ENCODE measurements at places on chromosomes 7 and 10. TPM values are rescaled to one million over a fixed set of nuclear protein-coding genes. Genes with fewer than 3 reads are reported as not detected.

ZNF37A gene
- total RNA-seq: 4.4 TPM

CLCN1 gene
- 0.23 TPM for total RNA-seq

DNA sequence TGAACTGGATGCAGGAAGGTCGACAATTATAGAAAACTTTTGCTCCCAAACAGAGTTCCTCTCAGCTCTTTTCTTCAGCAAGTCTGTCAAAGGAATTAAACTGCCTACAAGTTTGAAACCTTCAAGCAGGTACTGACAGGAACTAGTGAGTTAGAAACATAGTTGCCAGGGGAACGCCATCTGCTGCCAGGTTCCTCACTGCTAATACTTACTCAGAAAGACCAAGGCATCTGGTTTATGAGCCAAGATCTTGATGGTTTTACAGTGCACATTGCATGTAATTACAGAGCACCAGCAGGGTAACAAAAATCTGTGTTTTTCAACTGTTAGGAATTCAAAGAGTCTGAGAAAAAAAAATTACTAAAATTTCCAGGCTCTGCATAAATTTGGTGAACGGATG, 300.0 kb upstream of the NRG3 start:
- DNase-seq: no peak

- DNase-seq: no peak
Observed at GRCh38 chr10:26486304-26486703, 48.2 kb downstream of the APBB1IP start.

- no peak for DNase-seq
Observed at GRCh38 chr10:74917481-74918077, 91.2 kb downstream of the KAT6B start.

GRCh38 chr10:132477398-132478340, 59.9 kb upstream of the INPP5A start:
- DNase-seq: peak; percentile 49

GRCh38 chr7:91165846-91166230, 98.4 kb upstream of the FZD1 start:
- DNase-seq: no peak

DNA sequence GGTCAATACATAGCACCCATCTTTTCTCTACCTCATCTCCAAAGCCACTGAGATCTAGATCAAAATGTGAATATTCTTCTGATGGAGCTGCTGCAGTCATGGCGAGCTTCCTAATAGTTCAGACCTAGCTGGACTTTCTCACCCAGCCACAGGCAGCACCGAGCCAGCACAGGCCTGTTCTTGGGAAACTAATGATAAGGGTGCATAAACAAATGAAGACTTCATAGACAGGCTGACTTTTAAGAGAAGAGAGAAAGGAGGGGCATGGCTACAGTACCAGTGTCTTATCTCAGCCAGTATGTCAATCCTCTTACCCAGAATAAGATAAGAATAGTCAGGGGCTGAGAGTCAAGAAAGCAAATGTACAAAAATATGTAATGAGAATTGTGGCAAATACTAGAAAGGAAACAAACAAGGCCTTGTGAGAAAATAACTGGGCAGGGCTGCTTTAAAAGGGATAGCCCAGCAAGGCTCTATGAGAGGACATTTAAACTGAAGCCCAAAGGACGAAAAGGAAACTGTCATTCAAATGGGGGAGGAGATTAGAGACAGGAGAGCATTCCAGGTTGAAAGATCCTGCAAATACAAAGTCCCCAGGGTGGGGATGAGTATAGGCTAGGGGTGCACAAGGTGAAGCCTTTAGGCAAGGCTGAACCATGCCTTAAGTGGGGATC, 21.8 kb upstream of the CDK14 start:
- DNase-seq: no peak

DNA sequence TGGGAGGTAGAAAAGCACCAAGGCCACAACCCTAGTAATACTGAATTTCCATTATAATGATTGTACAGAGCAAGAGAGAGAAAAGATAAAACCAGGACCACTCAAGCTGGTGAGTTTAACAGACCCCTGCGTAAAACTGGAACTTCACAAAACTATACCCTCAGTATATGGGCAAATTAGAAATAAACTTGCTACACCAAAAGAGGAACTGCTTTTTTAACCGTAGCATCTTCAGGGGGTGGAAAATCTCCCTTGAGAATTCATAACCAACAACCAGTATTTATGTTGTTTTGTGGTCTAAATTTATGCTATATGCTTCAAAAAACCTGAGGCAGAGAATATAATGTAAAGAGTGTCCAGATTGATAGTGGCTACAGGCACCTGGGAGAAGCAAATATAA, 171.2 kb downstream of the SGMS1 start:
- no peak for DNase-seq

UBTD1 gene
- total RNA-seq: 29.1 TPM

DNA sequence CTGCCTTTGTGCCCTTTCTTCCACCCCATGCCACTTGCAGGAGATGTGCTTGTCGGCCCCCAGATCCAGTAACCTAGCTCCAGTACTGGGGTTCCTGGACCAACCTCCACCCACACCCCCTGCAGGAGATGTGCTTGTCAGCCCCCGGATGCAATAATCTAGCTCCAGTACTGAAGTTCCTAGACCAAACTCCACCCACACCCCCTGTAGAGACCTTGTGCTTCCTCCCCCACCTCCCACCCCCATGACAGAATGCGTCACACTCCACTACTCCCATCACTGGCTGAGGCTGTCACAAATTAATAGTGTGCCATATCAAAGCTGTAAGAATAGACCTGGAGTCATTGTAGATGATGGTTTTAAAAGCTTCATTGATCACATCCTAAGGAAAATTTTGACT, 185.0 kb downstream of the BICC1 start:
- no peak for DNase-seq

- DNase-seq: no peak
Observed at GRCh38 chr10:59838085-59838789, 68.1 kb downstream of the CCDC6 start.

DNA sequence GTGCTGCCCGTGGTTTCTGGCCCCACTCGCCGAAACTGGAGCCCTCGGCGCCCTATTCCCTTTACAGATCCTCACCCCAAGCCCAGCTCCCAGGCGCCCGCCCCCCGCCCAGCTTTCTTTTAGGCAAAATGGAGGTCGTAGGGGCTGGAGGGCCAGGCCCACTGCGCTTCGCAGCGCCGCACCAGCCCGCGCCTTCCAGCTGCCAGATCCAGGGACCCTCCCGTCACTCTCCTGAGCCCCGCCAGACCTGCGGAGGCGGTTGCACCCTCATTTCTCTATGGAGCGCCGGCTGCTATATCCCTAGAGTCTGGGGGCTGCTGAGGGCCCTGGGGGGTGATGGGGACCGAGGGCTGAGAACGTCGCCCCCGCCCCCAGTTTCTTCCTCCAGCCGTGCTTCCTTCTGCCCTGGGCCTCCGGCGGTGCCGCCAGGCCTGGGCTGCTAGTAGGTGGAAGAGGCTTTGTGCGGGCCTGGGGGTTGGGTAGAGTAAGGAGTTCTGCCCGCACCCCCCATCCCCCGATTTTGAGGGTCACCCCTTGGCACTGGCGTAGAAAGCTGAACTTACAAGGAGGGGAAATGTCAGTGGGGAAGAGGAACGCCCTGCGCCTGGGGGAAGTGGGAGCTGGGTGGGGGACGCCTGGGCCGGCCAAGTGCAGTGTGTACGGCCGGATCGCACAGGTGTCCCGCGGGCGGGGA, 1.0 kb downstream of the GNB2 start:
- no peak for DNase-seq

DNA sequence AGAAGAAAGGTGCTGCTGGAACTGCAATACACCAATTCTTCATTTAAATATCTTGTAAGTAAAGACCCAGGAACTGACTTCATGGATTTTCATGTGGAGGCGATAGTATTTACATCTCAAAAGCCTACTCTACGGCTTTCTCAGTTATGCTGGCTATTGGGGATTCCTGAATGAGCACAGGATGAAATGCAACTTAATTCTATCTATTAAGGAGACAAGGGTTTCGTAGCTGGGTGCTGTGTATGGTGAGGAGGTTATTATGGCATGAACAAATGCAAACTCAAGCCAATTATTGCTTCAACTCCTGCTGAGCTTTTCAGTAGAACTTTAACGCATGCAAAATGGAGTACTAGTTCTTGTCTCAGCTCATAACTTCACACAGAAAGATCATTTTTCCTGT, 251.2 kb downstream of the SORCS1 start:
- no peak for DNase-seq

DNA sequence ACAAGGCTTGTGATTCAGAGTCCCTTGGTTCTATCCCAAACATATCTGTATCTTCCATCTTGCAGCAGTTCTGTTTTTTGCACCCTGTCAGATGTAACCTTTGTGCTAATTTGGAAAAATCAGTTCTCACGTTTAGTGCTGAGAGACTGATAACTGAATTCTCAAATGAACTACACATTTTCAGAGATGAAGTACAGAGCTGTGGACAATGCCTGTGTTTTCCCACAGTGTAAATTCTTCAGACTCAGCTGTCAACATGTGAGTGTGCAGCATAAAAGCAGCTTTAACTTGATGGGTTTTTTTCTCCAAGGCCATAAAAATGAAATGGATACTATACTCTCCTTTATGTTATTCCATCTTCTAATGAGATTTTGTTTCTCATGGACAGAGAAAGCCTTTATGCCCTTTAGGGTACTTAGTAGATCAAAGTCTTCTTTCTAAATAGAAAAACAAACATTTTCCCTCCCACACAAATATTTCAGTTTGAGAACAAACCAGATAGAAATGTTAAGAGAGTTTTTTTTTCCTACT, 150.9 kb downstream of the SEMA3A start:
- no peak for DNase-seq

NKX1-2 gene
- total RNA-seq: 57.7 TPM

GRCh38 chr7:47991270-47991669, 11.9 kb upstream of the HUS1 start:
- DNase-seq: no peak

Measured in WTC11 (cell line).